ENCODE measurements at places on chromosomes 5 and 9.

DNA sequence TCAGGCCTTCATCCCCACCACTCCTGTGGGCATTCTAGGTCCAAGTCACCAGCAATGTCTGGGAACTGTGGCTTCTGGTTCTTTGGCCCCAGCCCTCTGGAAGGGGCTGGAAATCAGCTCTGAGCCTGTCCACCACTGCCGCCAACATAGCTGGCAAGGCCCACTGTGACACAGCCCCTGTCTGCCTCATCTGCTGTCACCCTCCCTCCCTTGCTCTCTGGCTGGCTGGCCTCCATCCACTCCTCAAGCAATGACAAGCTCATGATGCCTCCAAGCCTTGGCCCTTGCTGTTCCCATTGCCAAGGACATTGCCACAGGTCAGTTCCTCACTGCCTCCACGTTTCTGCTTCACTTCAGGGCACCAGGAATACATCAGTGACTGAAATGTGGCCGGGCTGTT lies 93.7 kb downstream of the LHX2 start:
- DNase-seq = no peak

GRCh38 chr9:79043916-79044315 lies 527.8 kb upstream of the TLE4 start:
- DNase-seq = no peak

DNA sequence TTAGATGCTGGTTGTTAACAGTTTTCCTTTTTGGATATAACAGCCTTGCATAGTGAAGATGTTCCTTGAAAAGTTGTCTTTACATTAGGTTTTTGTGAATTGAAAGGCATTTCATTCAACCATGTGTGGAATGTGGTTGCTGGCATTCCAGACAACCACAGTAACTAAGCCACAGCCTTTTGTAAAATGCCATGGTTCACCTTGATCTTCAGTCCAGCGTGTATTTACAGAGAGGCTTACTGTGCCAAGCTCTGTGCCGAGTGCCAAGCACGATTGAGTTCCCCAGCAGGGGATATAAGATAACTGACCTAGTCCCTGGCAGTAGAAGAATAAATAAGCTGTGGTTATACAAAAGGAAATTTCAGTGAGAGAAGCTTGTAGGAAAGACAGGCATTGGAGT lies 4.9 kb downstream of the EXOSC2 start:
- no peak for DNase-seq

- no peak for DNase-seq
These were observed 55.4 kb downstream of the EFNA5 start for GRCh38 chr5:107615299-107615817.

GRCh38 chr5:66307647-66308241 lies 163.6 kb downstream of the SREK1 start:
- DNase-seq = peak; percentile 29

DNA sequence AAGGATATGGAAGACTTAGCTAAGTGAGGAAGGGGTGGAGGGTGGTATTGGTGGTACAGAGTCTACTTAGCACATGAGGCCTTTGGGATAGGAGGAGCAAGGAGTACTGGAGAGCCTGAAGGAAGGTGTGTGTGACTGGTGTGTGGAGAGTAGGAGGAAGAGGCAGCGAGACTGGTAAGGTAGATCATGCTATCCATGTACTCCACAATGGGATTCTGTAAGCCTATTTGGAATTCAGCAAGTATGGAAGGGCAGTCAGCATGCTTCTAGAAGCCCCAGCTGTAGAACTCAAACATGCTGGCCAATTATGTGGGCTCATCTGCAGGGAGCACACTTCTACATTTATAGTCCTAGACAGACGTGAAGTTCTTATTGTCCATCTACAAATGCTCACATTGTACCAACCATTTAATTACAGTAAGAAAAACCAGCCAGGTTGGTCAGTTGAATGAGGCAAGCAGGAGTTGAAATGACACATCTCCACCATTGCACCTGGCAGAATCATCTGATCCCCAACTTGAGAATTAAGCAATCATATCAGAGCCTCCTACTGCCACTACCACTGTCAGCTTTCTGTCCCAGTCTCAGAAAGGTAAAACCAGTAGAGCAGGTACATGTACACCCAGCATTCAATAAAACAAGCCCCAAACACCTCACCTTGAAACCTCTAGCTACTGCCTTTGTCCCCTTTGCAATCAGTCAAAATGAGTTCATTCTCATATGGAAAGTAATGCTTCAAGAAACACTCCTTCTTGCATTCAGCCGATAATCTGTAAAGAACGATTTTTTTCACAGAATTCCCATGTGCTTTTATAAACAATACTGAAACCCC lies 60.9 kb upstream of the GLRX start:
- no peak for DNase-seq

GRCh38 chr9:138120511-138121437 lies 243.2 kb downstream of the CACNA1B start:
- no peak for DNase-seq

- no peak for DNase-seq
These were observed 51.2 kb downstream of the PARP8 start for GRCh38 chr5:50717651-50718050.

DNA sequence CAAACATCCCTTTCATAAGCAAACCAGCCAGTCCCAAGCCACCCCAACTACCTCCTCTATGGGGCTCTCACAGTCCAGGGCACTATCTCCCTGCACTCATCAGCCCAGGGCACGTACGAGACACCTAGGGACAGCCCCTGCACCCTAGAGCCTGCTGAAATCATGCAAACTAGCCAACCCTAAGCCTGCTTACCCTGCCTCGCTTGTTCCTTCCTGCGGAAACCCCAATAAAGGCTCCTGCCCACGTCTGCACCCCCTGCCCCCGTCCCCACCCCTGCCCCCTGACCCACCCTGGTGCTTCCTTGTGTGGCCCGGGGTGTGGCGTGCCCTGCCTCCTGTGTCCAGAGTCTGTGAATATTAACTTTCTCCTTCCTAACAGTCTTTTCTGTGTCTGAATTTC lies 135.9 kb downstream of the GADD45G start:
- DNase-seq = no peak

DNA sequence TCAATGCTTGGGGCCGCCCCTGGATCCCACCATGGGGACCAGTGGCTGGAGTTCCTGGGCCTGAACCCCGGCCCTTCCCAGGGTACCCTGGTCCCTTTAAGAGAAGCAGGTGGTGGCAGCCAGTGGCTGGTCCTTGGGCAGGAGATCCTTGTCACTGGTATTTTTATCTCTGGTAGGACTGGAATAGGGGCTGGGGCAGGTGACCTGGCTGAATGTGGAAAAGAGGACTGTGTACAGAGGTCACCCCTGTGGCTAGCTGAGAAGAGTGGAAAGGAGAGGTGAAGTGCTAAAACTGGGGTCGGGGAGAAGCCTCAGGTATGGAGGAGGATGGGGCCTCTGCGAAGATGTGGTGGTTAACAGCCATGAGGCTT lies 7.0 kb downstream of the CRAT start:
- DNase-seq = no peak

GRCh38 chr9:74576176-74576575 lies 79.0 kb downstream of the RORB start:
- no peak for DNase-seq

DNA sequence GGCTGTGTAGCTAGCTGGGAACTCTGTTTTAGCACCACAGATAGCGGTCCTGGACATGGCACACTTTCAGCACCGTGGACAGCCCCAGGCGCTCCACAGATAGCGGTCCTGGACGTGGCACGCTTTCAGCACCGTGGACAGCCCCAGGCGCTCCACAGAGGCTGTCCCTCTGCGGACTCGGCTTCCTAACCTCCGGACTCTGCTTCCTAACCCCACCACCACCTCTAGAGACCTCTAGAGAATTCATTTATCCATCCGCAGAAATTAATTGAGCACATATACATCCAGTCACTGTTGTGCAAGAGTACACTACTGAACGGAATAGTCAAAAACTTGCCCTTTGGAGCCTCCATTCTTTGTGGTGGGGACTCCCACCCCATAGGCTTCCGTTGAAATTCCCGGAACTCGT lies 27.4 kb downstream of the UNC5A start:
- DNase-seq = peak; percentile 44

DNA sequence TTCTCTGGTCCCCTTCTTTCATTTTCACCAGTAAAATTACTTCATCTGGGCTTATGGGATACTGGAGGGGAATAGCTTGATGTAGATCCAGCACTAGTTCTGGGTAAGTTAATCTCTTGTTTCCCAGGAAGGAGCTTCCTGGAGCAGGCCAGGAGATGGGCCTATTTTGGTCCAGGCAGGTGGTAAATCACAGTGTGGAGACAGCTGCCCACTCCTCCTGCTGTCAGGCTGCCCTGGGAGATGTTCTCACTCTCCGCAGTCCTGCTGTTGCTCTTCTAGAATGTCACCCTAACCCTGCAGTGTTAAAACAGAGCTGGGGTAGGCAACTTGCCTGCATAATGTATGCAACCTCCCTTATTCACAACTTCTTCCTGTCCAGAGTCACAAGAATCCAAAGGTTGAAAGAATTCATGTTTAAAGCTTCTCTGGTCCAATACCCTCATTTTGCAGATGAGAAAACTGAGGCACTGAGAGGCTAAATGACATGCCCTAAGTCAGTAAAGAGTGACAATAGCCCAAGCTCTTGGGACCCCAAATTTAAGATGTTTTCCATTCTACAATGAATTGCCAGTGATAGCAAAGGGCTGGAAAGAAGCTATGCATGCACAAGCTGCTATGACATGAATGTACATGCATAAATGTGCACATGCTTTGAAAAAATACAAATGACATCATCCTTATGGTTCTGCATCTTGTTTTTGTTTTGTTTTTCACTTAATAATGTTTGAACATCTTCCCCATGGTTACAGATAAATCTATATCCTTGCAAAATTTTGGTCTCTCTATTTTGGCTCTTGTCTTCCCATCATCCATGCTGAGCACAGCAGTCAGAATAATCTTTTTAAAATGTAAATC lies 71.8 kb upstream of the ADRA1B start:
- DNase-seq = no peak

GRCh38 chr5:116573279-116573701 lies 1.3 kb downstream of the SEMA6A start:
- no peak for DNase-seq

DNA sequence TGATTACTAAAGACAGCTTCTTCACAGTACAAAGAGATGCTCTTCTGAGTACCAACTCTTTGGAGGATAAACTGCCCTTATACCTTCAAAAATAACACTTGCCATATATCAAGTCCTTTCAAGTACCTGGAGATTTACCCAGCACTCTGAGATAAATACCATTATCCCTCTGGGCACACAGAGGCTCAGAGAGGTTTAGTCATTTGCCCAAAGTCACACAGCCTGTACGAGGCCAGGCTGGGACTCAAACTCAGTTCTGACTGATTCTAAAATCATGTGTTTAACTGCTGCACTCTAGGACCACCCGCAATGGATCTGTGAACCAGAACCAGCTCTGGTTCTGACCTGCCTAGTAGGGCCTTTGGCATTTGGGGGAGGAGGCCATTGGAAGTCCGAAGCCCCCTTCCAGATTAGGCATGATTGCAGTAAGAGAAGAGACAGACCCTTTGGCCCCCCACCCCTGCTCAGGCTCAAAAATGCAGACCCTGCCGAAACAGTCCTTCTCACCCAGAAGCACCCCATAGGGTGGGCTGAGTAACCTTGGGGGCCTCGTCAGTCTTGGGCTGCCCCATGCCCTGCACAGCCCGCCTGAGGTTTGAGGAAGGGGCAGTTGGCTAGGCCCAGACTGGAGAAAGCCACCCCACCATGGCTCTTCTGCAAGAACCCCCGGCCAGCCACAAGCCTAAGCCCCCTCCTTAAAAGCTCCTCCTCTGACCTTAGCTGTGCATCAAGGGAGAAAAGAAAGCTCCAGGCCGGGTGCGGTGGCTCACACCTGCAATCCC lies 32.8 kb upstream of the IL17B start:
- no peak for DNase-seq

DNA sequence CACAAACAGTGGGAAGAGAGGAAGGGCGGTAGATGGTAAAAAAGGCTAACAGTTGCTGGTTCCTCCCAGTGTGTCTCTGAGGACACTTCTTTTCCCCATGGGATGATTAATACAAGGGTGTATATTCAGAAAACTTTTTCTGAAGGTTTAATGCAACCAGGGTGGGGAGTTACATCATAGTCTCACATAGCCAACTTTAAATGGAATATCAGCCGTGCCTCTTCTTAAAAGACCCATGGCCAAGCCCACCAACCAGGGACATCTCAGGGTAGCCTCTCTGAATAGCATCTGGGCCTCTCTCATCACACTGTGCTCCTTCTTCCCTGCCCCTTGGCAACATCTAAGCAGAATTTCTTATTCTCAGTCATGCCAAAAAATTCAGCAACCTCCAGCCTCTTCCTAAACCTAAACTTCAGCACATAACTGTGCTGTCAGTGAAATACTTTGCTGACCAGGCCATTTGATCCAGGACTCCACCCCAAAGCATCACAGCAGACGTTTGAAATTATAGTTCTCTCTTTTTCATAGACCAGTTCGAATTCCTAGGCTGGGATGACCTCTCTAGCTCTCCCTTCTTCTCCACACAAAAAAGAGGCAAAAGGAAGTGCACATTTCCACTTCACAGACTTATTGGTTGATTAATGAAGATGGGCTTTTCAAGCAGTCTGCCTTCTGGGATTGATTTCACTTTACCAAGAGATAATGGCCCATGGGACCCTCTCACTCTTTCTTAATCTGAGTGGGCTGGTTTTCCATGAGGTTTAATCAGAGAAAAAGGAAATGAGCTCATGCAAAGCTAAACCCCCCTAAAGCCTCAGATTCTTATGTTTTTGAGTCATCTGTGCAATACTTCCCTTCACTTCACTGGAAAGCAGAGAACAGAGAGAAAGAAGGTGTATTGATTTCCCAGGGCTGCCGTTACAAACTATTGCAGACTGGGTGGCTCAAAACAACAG lies 85.1 kb upstream of the RAI14 start:
- DNase-seq = no peak

GRCh38 chr5:83522446-83522845 lies 50.9 kb downstream of the VCAN start:
- no peak for DNase-seq

GRCh38 chr9:86176468-86176867 lies 77.1 kb upstream of the GOLM1 start:
- no peak for DNase-seq

DNA sequence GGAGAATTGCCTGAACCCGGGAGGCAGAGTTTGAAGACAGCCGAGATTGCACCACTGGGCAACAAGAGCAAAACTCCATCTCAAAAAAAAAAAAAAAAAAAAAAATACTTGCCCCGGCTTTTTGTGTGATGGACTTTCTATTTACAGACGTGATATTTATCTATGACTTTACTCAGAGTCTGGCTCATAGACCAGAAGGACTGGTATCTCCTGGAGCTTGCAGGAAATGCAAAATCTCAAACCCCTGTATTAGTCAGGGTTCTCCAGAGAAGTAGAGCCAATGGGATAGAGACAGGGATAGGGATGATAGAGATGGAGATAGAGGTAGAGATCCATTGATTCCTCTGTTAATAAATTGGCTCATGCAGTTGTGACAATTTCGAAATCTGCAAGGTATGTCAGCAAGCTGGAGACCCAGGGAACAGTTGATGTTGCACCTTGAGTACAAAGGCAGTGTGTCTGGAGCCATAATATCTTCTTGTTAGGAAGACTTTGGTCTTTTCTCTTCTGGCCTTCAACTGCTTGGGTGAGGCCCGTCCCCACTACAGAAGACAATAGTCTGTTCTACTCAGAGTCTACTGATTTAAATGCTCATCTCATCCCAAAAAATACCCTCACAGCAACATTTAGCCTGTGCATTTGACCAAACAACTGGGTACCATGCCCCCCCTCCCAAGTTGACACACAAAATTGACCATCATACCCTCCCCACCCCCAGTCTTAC lies 195.4 kb upstream of the MSX2 start:
- DNase-seq = no peak

GRCh38 chr5:127776477-127776876 lies 73.3 kb downstream of the CCDC192 start:
- DNase-seq = no peak

All from GM18507 (cell line).